Panc1 (cell line): ENCODE measurements at places on chromosomes 2 and 18. TPM values are rescaled to one million over a fixed set of nuclear protein-coding genes. Genes with fewer than 3 reads are reported as not detected.

GRCh38 chr18:58903533-58903932 is 38.9 kb downstream of the ZNF532 start:
- no peaks in the 10 kb centered on the region for H3K4me1 ChIP-seq
- H3K4me3 ChIP-seq: no peak overlapping the region
- no peak overlapping the region for H3K27ac ChIP-seq
- no peaks in the 10 kb centered on the region for H3K36me3 ChIP-seq
- DNase-seq: no peak
- H3K27me3 ChIP-seq: no peaks in the 10 kb centered on the region

GCG gene
- 0.31 TPM for total RNA-seq

DNA sequence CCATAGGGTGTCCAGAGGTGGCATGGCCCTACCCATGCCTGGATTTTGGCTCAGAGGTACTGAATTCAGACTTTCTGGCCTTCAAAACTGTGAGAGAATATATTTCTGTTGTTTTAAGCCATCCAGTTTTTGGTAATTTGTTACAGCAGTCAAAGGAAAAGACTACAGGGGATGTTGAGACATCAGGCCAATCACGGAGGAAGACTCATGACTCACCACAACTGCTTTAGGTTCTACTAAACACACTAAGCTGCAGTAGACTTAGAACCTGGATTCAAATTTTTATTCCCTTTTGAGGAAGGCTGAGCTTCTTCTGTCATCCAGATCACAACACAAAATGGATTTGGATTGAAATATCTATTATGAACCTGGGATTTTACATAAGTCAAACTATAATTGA is 12.0 kb upstream of the C2orf66 start:
- DNase-seq: no peak
- H3K27ac ChIP-seq: no peak overlapping the region
- no peaks in the 10 kb centered on the region for H3K4me1 ChIP-seq
- no peaks in the 10 kb centered on the region for H3K27me3 ChIP-seq
- no peaks in the 10 kb centered on the region for H3K36me3 ChIP-seq

PLCD4 gene
- 12.9 TPM for total RNA-seq

RASGRP3 gene
- 2.6 TPM for total RNA-seq

DNA sequence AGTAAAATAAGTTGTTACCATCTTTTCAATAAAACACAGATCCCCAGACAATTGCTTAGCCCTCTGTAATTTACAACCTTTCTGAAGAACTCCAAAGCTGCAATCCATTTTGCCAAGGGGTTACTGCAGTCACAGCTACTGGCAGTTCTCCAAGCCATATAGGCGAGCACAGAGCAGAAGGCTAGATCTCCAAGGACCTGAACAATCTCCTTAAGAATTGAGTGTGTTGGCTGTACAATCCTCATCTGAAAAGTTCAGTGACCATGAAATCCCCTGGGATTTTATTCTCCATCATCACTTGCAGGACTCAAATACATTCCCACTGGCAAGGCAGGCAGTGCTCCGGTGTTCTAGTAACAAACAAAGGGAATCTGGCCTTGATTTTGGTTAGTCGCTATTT is 103.9 kb upstream of the LRP1B start:
- no peaks in the 10 kb centered on the region for H3K27me3 ChIP-seq
- H3K27ac ChIP-seq: no peak overlapping the region
- H3K36me3 ChIP-seq: no peaks in the 10 kb centered on the region; the same call in 1 of the 2 replicates
- H3K4me3 ChIP-seq: no peak overlapping the region
